ENCODE measurements at places on chromosomes 3 and 15.

- DNase-seq, result no peak
Measured at GRCh38 chr3:161103776-161104385, 1.3 kb downstream of the B3GALNT1 start.

DNA sequence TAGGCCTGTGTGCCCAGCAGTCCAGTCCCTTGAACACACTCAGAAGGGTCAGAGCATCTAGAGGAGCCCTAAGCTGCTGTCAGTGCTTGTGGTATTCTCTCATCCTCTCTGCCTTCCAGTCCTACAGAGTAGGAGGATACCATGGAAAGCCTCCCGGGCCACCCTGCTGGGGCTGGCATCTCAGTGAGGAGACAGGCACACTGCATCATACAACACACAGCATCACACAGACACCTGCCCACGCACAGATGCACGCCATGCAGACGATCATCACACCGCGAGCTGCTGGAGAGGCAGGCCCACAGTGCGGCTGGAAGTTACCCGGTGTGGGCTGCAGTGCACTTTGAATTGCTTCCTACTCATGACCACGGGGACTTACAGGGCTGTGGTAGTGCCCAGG, 15.2 kb downstream of the GABRA5 start:
- no peak for DNase-seq

- DNase-seq, result no peak
Measured at GRCh38 chr3:128262457-128262856, 109.2 kb downstream of the EEFSEC start.

- no peak for DNase-seq
Measured at GRCh38 chr3:145294572-145294971, 866.4 kb downstream of the PLOD2 start.

GRCh38 chr15:99732751-99733267, 428 bp downstream of the LYSMD4 start:
- DNase-seq, result no peak
